Stimulated activated CD8-positive, alpha-beta memory T cell treated with anti-CD3 and anti-CD28 coated beads, Interleukin-15, amount 100 ng/mL, for 4 hours (primary cell): ENCODE measurements at places on chromosomes 3 and 15.

DNA sequence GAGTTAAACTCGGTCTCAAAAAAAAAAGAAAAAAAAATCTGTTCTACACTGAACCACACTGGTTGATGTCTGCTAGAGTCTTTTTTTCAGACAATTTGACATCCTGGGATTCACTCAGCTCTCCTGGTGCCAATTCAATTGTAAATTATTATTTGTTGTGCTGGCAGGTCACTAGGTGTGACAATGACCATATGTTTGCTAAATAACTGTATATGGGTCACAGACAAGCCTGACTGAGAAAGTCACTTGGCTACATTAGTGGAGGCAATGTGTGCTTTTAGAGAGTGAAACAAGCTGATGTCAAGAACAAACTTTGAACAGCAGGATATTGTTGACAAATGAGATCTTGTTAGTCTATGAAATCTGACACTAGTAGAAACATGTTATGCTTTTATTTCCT, 1379.1 kb downstream of the ZPLD1 start:
- no peak for DNase-seq

GRCh38 chr3:150286390-150287147, 121.5 kb upstream of the TSC22D2 start:
- DNase-seq = no peak

- no peak for DNase-seq
Measured at GRCh38 chr3:5441401-5441800, 253.9 kb downstream of the EDEM1 start.

GRCh38 chr15:40306908-40307307, 827 bp downstream of the PLCB2 start:
- DNase-seq = no peak

DNA sequence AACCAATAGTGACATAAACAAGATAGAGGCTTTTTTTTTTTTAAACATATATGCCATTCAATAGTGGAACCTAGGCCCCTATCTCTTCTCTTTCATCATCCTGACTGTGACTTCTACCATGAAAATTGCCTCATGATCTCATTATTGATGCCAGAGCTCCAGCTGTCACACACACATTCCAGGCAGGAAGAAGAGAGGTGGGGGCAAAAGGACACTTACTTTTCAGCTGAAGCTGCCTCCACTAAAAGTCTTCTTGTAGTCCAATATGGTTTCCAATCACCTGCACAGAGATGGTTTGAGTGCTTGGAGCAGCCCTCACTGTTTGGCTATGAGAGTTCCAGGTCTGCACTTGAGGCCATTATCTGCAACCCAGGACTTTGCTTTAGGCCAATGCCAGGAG, 45.0 kb downstream of the CLEC3B start:
- no peak for DNase-seq

- no peak for DNase-seq
Measured at GRCh38 chr3:188727052-188727451, 444.7 kb upstream of the TPRG1 start.

- no peak for DNase-seq
Measured at GRCh38 chr15:90000186-90001001, 730 bp upstream of the ZNF710 start.
